Cardiac septum (tissue), 1 donor: ENCODE measurements at places on chromosomes 16 and 17. TPM values are rescaled to one million over a fixed set of nuclear protein-coding genes. Genes with fewer than 3 reads are reported as not detected.

Gene CLEC3A
- not detected for total RNA-seq

Gene SLC16A11
- total RNA-seq, result 1.1 TPM

Gene SLC6A2
- total RNA-seq, result not detected

Gene FOXC2
- 2.6 TPM for total RNA-seq

Gene RAPGEFL1
- total RNA-seq, result 7.2 TPM

Gene CA4
- total RNA-seq, result 3.7 TPM

Gene PIRT
- not detected for total RNA-seq

Gene ANKRD40CL
- total RNA-seq, result not detected

Gene HES7
- 0.65 TPM for total RNA-seq

Gene GRAP
- 2.9 TPM for total RNA-seq

Gene ACAP1
- total RNA-seq, result 16.4 TPM

Gene GDPD1
- 1.2 TPM for total RNA-seq

Gene PCYT2
- 47.1 TPM for total RNA-seq

Gene SLFN12
- total RNA-seq, result 4.3 TPM

Gene ACSM2A
- not detected for total RNA-seq

Gene MT2A
- 108 TPM for total RNA-seq

Gene VMP1
- 82.8 TPM for total RNA-seq

Gene CHST5
- total RNA-seq, result 0.11 TPM

Gene PRSS53
- 0.59 TPM for total RNA-seq

Gene NRN1L
- 2.1 TPM for total RNA-seq

Gene BLTP2
- 70.4 TPM for total RNA-seq
